ENCODE measurements at places on chromosomes 6 and 20. TPM values are rescaled to one million over a fixed set of nuclear protein-coding genes. Genes with fewer than 3 reads are reported as not detected.
A peak's percentile ranks its signal among the peaks of the same experiment; 100 is the strongest.

DNA sequence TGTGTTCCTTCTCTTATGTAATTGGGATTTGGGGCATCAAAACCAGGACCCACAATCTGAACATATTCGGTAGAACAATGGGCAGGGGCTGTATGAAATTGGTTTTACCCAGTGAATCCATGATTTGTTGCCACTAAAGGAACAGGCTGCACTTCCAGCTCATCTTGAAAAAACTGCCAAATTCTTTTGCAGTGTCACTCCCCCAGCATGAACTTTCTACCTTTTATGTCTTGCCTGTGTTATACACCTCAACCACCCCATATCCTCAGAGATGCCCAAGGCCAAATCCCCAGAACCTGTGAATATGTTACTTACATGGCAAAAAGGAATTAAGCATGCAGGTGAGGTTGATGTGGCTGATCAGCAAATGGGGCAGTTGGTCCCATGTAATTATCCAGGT, 280.2 kb upstream of the ECI2 start:
- no peaks in the 10 kb centered on the region for H3K4me1 ChIP-seq
- H3K36me3 ChIP-seq = no peaks in the 10 kb centered on the region
- no peak overlapping the region for H3K4me3 ChIP-seq
- no peak overlapping the region for H3K27ac ChIP-seq

GRCh38 chr6:112144145-112144926, 56.9 kb downstream of the FAM229B start:
- DNase-seq = no peak
- no peaks in the 10 kb centered on the region for H3K4me1 ChIP-seq
- H3K36me3 ChIP-seq = no peaks in the 10 kb centered on the region
- peaks cover 18% of the 10 kb centered on the region for H3K27me3 ChIP-seq

ZDHHC14 gene
- 5.2 TPM for total RNA-seq

DNA sequence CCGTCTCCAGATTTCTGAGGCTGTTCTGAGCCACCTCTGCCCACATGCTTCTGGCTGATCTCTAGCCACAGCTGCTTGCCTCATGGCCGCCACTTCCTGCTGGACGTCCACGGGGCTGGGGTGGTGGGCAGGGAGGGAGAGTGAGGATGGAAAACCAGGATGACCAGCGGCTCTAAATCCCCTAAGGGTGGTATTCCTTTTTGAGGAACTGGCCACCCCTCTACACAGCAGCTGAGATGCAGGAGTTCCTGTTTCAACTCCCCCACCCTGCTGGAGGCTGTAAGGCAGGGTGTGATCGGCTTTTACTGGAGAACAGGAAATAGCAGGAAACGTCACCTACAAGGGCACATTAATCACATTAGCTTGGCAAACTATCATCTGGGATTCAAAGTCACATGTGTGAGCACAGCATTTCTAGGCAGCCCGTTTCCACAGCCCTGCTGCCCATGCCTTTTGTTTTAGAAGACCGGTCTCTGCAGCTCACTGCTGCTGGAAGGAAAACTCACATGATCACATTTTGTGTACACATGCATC, 181.6 kb upstream of the ECI2 start:
- H3K27me3 ChIP-seq = peaks cover 10% of the 10 kb centered on the region
- no peaks in the 10 kb centered on the region for H3K36me3 ChIP-seq
- no peaks in the 10 kb centered on the region for H3K4me1 ChIP-seq

- no peaks in the 10 kb centered on the region for H3K36me3 ChIP-seq
- H3K4me1 ChIP-seq = no peaks in the 10 kb centered on the region
- H3K27ac ChIP-seq = no peak overlapping the region
- peaks cover 7% of the 10 kb centered on the region for H3K27me3 ChIP-seq
- H3K4me3 ChIP-seq = no peak overlapping the region
These were observed 23.9 kb upstream of the CD164 start for GRCh38 chr6:109406196-109406595.

GRCh38 chr20:44218446-44218845, 7.9 kb upstream of the OSER1 start:
- H3K27ac ChIP-seq = peak overlapping the region; percentile 84
- no peaks in the 10 kb centered on the region for H3K36me3 ChIP-seq
- no peaks in the 10 kb centered on the region for H3K27me3 ChIP-seq
- no peak for DNase-seq
- H3K4me3 ChIP-seq = peak overlapping the region; percentile 68

RUNX2 gene
- 6.3 TPM for total RNA-seq

FUT9 gene
- total RNA-seq = not detected

DNA sequence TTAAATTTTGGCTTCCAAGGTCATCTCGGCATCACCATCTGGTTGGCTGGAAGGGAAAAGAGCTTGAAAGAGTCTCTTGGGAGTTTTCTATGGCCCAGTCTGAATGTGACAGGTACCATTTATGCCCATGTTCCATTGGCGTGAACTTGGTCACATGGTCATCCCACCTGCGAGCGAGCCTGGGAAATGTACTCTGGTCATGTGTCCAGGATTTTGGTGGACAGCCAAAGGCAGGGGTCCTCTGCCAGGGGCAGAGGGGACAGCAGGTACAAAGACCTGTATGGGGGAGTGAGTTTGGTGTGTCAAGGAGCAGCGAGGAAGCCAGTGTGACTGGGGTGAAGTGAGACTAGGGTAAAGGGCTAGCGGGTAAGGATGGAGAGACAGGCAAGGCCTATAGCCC, 112.6 kb downstream of the CDC5L start:
- H3K36me3 ChIP-seq = no peaks in the 10 kb centered on the region
- DNase-seq = no peak
- H3K27ac ChIP-seq = no peak overlapping the region

GRCh38 chr6:7143476-7143974, 35.8 kb downstream of the RREB1 start:
- peaks cover 2% of the 10 kb centered on the region for H3K27me3 ChIP-seq
- DNase-seq = no peak
- H3K4me3 ChIP-seq = no peak overlapping the region
- no peak overlapping the region for H3K27ac ChIP-seq
- H3K36me3 ChIP-seq = peaks cover 2% of the 10 kb centered on the region
- H3K4me1 ChIP-seq = peaks cover 54% of the 10 kb centered on the region

DNA sequence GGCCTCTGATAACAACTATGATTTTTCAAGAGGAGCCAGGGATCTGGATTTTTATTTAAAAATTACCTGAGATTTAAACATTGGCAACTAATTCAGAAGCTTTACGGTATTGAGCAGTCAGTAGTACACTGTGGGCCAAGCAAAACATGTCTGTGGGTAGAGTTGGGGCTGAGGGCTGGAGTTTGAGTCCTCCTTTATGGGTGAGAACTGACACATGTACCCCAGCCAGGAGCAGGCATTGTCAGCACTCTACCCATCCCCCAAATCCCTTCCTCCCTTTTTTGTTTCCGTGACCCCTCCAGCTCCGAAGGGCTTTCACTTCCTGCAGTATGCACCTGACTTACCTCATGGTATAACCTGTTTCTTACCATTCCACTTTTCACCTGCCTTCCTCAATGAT, 131.4 kb downstream of the SNX5 start:
- no peak overlapping the region for H3K27ac ChIP-seq
- peaks cover 2% of the 10 kb centered on the region for H3K27me3 ChIP-seq
- H3K4me1 ChIP-seq = peaks cover 4% of the 10 kb centered on the region
- no peak overlapping the region for H3K4me3 ChIP-seq
- DNase-seq = no peak

DNA sequence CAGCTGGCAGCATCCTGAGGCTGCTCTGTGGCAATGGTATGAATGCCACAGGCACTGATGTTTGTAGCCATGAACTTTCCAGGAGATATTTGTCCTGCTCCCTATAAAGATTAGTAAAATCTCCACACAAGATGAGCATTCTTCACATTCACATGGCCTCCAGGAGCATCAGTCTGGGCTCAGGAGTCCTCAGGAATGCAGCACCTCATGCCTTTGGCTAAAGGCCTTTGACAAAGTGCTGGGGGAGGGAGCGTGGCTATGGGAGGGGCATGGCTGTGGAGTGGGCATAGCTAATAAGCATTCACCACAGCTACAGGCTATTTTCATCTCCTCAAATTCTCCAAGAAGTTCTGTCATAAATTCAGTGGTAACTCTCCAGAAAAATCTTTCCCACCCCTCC, 90.5 kb upstream of the LY86 start:
- H3K27ac ChIP-seq = no peak overlapping the region
- no peaks in the 10 kb centered on the region for H3K36me3 ChIP-seq
- DNase-seq = no peak
- peaks cover 28% of the 10 kb centered on the region for H3K27me3 ChIP-seq

DNA sequence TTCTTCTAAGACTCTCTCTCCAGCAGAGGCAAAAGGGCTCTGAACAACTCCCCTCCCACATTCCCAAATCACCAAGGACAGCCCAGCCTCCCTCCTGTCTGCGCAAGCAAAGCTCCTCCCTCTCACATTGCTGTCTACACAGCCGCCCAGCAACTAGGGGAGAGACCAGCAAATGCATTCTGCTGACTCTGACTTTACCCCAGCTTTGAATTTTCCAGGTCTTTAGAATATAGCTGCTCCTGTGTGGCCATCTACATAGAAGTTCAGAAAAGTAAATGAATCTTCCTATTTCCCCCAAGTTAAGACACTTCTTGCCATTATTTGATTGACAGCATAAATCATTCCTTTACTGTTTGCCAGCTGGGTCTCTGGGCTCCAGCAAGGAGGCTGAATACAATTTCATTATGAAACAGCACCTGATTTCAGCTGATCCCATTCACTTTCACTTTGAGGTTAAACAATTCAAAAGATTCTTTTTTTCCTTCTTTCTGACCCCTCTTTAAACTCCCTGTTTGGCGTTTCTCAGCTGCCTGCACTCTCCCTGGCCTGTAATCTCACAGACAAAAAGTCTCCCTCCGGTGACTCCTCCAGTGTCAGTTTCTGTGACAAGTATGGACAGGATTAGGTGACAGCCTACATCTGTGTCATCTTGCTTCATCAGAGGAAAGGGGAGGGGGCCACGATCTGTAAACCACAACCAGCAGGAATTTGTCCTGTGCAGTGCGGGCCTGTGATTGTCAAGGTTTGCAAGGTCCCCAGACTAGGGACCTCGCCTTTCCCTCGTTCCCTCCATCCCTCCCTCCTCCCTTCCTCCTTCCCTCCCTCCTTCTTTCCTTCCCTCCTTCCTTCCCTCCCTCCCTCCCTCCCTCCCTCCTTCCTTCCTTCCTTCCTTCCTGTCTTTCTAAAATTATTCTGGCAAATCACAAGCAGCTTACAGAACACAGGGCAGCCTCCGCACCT, 205.6 kb upstream of the RIN2 start:
- DNase-seq = no peak
- H3K27me3 ChIP-seq = no peaks in the 10 kb centered on the region
- H3K36me3 ChIP-seq = no peaks in the 10 kb centered on the region
- H3K27ac ChIP-seq = no peak overlapping the region
- peaks cover 5% of the 10 kb centered on the region for H3K4me1 ChIP-seq
- H3K4me3 ChIP-seq = no peak overlapping the region

FAM217A gene
- total RNA-seq = not detected

- H3K36me3 ChIP-seq = no peaks in the 10 kb centered on the region
- H3K4me1 ChIP-seq = no peaks in the 10 kb centered on the region
- peaks cover 15% of the 10 kb centered on the region for H3K27me3 ChIP-seq
- no peak overlapping the region for H3K4me3 ChIP-seq
These were observed 50.8 kb upstream of the TGM3 start for GRCh38 chr20:2244993-2245392.

DNA sequence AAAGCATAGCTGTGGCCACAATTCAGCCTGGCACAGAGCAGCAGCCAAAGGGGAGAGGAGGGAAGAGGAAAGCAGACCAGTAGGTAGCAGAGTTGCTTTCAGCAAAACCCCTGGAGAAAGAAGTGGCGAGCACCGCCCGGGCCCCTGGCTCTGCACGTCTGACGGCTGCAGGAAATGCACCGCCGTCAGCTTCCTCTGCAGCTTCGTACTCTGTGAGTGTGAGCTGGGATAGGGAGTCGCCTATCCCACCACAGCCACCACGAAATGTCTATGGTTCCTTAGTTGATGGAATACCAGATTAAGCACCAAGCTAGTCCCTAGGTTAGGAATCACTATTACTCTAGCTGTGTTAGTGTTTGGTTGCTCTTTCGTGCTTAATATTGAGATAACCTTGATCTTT, 79.9 kb upstream of the NAA20 start:
- peak overlapping the region; percentile 45 for H3K4me3 ChIP-seq
- peak; percentile 27 for DNase-seq
- no peak overlapping the region for H3K27ac ChIP-seq
- H3K36me3 ChIP-seq = no peaks in the 10 kb centered on the region

DNA sequence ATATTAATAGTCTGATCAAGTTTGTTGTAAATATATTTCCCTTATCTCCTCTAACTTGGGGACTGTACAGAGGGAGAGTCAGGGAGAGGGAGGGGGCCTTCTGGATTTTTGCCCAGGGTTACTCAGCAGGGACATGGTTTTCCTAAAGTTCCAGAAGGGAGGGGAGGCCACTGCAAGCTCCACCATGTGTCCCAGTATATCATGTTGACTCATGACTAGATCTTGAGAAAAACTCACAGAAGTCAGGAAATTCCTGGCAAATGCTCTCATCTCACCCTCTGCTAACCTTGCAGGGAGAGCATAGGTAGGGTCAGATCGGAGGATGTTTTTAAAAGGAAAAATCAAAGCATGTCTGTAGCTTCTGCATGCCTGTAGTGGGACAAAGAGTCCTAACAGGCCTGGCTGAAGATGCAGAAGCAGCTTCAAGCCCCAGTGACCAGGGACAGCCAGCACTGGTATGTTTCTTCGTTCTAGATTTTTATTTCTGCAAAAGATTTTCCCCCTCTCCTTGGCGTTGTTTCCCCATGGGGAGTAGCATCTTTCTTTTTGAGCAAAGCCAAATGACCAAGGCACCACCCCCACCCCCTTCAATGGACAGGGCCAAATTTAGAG, 272.9 kb upstream of the SUPT3H start:
- no peak overlapping the region for H3K4me3 ChIP-seq
- no peak for DNase-seq
- peaks cover 3% of the 10 kb centered on the region for H3K27me3 ChIP-seq
- H3K4me1 ChIP-seq = peaks cover 6% of the 10 kb centered on the region
- H3K27ac ChIP-seq = no peak overlapping the region

GRCh38 chr6:14386668-14387067, 269.1 kb downstream of the CD83 start:
- peak overlapping the region; percentile 35 for H3K27ac ChIP-seq
- H3K4me3 ChIP-seq = no peak overlapping the region
- no peaks in the 10 kb centered on the region for H3K36me3 ChIP-seq
- no peak for DNase-seq

GRCh38 chr20:25030649-25031207, 27.2 kb downstream of the ACSS1 start:
- H3K27me3 ChIP-seq = no peaks in the 10 kb centered on the region
- DNase-seq = no peak
- H3K27ac ChIP-seq = no peak overlapping the region
- H3K36me3 ChIP-seq = peaks cover 18% of the 10 kb centered on the region
- peaks cover 6% of the 10 kb centered on the region for H3K4me1 ChIP-seq

DNA sequence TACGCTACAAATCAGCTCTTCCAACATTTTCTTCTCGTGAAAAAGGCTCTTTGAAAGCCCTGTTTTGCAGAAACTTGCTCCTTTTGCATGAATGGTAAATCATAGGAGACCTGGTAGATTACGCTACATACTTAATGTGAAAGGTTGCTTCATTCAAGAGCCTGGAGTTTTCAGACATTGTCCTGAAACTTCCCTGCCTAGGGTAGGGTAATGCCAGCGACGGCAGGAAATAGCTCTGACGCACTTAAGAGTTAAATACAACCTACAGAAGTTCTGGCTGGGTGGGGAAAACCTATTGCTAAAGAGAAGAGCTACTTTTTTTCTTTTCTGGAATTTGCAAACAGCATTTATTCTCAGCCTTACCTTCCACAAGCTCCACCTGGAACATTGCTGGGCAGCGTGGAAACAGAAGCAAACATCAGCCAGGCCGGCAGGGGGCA, 144.5 kb downstream of the LPA start:
- peaks cover 44% of the 10 kb centered on the region for H3K27me3 ChIP-seq
- no peaks in the 10 kb centered on the region for H3K36me3 ChIP-seq
- DNase-seq = no peak
- H3K27ac ChIP-seq = peak overlapping the region; percentile 90
- H3K4me1 ChIP-seq = peaks cover 16% of the 10 kb centered on the region

ASIP gene
- total RNA-seq = not detected

HSPA1L gene
- total RNA-seq = 4.5 TPM

BMP2 gene
- not detected for total RNA-seq
